Activated CD4-positive, alpha-beta T cell treated with anti-CD3 and anti-CD28 coated beads for 48 hours (primary cell): ENCODE measurements at places on chromosomes 6 and 20.
A peak's percentile ranks its signal among the peaks of the same experiment; 100 is the strongest.

- DNase-seq, result no peak
These were observed 199.2 kb downstream of the ALDH8A1 start for GRCh38 chr6:134750669-134751068.

DNA sequence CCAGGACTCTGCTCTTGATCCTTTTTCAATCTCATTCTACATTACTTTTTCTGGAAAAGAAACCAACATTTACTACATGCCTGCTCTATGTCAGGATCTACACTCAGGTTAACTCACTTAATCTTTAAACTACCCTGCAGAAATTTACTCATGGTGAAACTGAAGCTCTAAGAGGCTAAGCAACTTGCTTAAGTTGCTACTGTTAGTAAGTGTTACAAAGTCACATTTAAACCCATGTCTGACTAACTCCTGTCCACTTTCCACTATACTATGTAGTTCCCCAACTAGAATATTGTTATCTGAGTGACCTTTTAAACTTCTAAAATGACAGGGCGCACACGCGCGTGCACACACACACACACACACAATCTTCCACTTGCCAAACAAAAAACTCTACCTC, 5.0 kb downstream of the CEP162 start:
- DNase-seq, result no peak

DNA sequence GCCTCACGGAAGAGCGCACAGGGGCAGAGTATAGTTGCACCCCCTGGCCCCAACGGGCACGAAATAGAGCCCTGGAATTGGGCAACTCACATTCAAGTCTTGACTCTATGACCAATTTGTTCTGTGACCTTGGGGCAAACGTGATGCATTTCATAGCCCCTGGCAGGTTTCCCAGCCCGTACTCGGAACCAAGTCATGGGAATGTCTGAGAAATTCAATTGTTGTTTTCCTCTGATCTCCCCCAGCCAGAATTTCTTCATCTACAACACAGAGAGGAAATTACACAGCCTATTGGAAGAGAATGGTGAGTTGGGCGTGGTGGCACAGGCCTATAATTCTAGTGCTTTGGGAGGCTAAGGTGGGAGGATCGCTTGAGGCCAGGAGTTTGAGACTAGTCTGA, 322.3 kb upstream of the SULF2 start:
- no peak for DNase-seq

DNA sequence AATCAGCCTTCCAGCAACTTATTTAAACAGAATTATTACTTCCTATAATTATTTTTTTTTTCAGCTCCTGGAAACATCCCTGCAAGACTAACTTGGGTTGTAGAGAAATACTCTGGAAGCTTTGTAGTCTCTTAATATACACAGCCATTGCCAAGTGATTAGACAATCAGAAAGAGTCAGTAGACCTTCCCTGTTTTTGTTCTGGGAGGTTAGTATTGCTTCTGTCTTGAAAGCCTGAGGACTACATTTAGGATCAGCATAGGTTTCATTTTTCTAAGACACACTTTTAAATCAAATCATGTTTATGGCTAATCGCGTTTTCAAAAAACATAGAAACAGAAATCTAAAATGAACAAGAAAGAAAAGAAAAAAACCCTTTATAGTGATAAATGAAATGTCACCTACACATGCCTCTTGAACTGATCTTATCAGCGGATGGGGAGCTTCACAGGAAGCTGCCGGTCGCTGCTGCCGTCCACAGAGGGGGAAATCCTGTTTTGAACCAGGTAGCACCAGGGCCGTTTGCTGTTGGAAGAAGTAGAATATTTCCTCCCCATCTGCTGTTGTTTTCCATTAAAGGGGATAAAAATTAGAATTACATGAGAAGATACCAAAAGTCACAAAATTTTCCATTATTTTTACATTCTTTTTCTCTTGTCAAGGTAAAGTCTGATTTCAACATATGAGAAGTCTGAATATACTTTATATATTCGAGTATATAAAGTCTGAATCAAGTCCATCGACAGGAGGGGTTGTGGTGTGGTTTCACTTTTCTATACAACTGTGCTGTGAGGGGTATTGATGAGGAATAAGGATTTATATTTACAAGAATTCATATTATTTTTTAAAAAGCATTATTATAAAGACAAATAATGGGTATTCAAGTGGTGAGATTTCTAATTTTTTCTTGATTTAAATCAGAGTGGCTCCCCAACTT, 94.6 kb downstream of the ARMC2 start:
- DNase-seq, result peak; percentile 67

GRCh38 chr6:29531668-29532067, 27.9 kb downstream of the UBD start:
- DNase-seq, result peak; percentile 48

GRCh38 chr6:85712346-85712745, 69.7 kb upstream of the SYNCRIP start:
- no peak for DNase-seq

- DNase-seq, result no peak
These were observed 163.6 kb upstream of the CST7 start for GRCh38 chr20:24785141-24786110.

DNA sequence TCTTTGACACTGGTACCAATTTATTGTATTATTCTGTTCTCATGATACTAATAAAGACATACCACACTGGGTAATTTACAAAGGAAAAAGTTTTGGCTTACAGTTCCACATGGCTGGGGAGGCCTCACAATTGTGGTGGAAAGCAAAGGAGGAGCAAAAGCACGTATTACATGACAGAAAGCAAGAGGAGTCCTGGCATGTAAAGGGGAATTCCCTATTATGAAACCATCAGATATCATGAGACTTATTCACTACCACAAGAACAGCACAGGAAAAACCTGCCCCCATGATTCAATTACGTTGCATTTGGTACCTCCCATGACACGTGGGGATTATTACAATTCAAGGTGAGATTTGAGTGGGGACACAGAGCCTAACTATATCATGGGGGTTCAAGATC, 43.4 kb downstream of the SLC22A2 start:
- no peak for DNase-seq

DNA sequence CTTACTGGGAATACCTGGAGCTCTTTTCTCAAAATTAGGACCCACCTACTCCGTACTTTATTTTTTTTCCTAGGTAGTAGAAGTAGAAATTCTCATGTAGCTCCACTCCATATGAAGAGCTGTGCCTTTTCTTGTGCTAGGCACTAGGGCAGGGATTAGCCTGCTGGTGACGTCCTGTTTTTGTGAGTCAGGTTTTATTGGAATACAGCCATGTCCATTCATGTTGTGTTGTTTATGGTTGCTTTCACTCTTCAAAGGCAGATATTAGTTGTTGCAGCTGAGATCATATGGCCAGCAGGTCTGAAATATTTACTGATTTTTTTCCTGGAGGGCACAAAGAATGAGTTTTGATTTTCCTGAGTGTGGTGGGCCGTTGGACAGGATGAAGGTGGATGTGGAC, 20.5 kb downstream of the XRN2 start:
- DNase-seq, result no peak

DNA sequence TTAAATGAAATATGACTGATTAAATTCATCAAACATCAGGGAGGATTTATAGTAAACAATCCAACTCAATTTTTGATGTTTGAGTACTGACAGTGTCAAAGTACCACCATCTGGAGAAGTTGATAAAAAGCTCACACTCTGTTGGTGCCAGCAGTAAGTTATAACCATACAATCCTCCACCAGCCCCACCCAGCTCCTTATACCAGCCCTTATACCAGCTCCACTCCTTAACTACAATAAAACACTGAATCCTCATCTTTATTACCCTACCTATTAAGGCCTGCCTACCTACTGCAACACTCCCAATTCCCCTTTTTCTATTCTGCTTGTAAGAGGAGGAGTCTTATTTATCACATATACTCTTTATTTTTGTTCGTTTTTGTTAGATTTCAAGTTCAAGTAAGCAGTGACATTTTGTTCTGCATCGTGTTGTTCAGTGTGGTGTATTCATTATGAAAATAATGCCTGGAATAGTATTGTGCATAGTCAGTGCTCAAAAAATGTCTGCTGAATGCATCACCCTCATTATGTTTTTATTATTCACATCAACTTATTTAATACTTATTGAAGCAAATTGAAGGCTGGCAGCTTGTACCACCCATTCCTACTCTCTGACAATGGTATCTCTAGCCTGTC, 954.7 kb upstream of the ADGRB3 start:
- no peak for DNase-seq

DNA sequence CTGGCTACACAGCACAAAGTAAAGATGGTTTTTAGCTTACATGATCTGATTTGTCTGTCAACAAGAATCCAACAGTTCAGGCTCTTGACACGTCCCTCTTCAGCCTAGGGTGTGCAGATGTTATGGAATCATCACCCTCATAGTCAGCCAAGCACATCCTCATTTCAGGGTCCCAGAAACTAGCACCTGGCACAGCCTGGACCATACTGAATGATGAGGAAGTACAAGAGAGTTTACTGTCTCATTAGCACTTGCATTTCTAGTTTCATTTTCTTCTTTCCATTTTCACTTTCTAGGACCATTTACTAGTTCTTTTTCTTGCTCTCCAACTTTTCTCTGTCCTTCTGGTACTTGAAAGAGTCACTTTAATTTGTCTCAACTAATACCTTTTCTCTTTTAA, 6.5 kb downstream of the RIPOR2 start:
- DNase-seq, result no peak

DNA sequence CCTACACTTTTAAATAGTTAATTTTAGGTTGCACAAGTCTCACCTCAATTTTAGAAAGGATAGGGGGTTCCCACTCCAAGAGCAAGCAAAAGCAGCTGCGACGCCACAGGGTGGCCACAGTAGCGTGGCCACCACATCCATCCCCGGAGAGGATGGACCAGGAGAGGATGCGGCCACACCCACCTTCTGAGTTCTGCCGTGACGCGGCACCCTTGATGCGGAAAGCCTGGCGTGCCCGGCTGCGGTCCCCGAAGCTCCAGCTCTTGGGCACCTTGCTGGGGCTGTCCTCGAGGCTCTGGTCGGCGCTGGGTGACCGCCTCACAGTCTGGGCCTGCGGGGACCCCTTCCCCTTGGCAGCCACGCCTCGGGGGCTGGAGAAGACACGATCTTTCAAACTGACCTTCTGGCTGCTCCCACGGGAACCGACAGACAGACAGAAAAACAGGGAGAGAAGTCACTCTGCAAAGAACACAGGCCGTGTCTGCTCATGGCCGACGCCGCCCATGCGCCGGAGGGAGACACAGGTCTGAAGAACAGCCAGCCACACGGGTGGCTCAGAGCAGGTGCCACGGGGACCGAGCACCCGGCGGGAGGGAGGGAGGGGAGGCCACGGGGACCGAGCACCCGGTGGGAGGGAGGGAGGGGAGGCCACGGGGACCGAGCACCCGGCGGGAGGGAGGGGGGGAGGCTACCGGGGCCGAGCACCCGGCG, 53.7 kb upstream of the CHRNA4 start:
- no peak for DNase-seq

- DNase-seq, result peak; percentile 56
These were observed 60.4 kb downstream of the SRC start for GRCh38 chr20:37406010-37406998.

DNA sequence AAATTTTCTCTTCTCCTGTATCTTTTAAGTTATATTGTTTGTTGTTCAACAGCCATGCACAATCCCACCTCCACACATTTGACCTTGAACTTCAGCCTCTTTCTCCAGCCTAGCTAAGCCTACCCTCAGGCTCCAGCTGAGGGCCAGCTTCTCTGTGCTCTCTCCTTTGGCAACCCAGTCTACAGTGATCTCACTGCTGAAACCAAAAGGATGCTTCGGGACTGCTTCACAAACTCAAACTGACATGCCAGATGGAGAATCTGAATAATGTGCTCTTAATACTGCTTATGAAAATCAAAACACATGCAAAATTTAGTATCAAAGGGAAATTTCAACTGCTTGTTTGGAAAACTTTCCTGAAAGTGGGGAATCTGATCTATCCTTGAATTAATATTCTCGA, 16.1 kb upstream of the RIN2 start:
- DNase-seq, result no peak

DNA sequence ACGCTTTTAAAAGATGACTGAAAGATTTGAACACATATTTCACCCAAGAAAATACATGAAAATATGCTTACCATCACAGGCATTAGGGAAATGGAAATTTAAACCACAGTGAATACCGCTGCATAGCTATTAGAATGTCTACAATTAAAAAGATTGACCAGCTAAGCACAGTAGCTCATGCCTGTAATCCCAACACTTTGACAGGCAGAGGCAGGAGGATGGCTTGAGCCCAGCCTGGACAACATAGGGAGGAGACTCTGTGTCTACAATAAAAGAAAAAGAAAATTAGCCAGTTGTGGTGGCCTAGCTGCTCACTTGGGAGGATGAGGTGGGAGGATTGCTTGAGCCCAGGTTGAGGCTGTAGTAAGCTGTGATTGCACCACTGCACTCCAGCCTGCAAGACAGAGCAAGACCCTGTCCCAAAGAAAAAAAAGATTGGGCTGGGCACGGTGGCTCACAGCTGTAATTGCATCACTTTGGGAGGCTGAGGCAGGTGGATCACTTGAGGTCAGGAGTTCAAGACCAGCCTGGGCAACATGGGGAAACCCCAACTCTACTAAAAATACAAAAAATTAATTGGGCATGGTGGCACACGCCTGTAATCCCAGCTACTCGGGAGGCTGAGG, 163.7 kb upstream of the AKAP12 start:
- DNase-seq, result no peak

DNA sequence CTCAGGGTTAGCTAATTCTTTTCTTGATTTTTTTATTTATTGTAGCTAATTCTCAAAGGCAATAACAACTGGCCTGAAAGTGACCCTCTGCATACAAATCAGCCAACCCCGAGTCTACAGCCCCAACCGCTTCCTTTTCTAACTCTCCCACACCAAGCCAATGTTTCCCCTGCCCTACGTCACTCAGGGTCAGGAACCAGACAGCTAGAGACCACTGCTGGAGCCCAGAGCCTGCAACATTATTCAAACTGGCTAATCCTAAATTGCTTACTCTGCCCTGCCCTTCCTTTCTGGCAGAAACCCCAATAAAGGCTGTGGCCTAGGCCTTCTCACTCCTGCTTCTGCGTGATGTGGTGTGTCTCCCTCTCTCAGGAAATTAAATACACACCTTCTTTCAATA, 320.7 kb downstream of the CBLN4 start:
- DNase-seq, result no peak

DNA sequence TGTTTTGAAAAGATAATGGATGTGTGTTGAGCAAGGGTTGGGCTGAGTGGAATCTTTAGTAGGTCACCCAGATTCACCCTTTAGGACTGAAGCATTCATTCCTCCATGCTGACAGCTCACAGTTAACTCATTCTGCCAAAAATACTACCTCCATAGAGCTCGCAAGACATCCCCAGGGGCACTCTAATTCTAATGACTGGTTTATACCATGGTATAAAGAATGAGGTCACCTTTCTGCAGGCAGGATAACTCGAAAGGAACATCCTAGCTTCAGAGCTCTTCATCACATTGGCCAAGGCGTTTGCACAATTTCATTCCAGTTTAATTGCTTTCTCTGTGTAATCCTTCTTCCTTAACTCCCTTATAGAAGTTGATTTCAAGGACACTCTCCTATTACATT, 1257.2 kb upstream of the EYS start:
- no peak for DNase-seq

- no peak for DNase-seq
These were observed 64.9 kb upstream of the PAX1 start for GRCh38 chr20:21640556-21640955.

GRCh38 chr20:44031781-44032582, 117.3 kb downstream of the TOX2 start:
- no peak for DNase-seq

GRCh38 chr6:73393278-73393677, 1.4 kb upstream of the DDX43 start:
- no peak for DNase-seq
